Hepatic stellate cell (primary cell): ENCODE measurements at places on chromosomes 16 and 17.
A peak's percentile ranks its signal among the peaks of the same experiment; 100 is the strongest.

- no peak for DNase-seq
These were observed 5.8 kb downstream of the ZNF18 start for GRCh38 chr17:11991461-11991860.

DNA sequence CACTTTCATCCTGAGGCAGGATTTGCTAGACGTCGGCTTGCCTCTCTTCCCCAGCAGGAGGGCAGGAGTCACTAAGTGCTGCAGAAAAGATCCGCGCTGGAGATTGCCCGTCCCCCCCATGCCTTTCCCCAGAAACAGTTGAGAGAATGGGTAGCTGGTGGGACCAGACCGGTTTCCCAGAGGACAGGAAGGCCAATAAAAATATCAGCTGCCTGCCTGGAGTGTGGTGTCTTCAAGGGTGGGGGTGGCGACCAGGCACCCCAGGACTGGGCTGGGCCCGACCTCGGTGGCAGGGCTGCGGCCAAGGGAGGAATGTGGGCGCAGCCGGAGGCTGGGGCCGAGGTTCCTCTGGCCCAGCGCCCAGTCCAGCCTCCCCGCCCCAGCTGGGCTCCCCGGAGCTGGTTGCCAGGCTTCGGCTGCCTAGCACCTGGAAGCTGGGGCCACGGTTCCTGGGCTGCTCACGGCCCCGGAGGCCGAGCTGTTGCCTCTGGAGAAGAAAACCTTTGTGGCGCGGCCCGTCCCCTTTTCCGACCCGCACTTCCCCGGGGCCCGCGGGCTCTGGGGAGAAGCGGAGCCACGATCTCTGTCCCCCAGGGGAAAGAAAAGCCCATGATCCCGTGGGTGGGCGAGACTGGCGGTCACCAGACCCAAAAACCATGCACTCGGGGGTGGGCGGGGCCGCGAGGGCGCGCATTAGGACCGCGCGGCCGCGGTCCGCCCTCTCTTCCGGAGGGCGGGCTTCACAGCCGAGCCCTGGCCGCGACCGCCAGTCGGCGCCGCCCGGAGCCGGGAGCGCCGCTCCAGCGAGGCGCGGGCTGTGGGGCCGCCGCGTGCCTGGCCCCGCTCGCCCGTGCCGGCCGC, at the start of gene TRAF4:
Gene TRAF4 (plus strand): TSS at position 769 of the 861 bp plus-strand sequence. CDS start 102 bp downstream, outside the sequence.
- DNase-seq, result peak; percentile 92

GRCh38 chr16:87534030-87534653, 41.3 kb upstream of the ZCCHC14 start:
- DNase-seq, result no peak

- DNase-seq, result no peak
These were observed 139.1 kb upstream of the CACNG3 start for GRCh38 chr16:24116989-24117388.

GRCh38 chr17:29376667-29377270, 13.4 kb upstream of the TAOK1 start:
- DNase-seq, result peak; percentile 83

DNA sequence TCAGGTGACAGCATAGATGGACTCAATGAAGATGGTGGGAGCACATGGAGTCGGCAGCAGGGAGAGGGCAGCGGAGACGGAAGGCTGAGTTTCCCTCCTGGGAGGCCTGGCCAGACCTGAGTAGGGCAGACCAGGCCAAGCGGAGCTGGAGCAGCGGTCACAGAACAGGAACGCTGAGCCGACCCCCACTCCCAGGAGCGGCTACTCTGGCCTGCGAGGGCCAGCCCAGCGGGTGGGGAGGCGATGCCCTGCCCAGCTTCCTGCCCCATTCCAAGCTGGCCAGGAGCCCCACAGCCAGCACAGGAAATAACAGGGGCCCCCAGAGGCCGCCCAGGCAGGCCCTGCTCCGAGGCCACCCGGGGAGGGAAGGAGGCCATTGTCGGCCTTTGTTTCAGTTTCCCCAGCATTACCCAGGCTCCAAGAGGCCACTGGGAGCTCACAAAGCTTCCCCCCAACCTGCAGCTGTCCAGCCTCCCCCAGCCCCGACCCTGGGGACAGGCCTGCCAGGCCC, 79.8 kb downstream of the ZNF423 start:
- no peak for DNase-seq

- DNase-seq, result no peak
These were observed 2.8 kb downstream of the IRX5 start for GRCh38 chr16:54933281-54934011.

DNA sequence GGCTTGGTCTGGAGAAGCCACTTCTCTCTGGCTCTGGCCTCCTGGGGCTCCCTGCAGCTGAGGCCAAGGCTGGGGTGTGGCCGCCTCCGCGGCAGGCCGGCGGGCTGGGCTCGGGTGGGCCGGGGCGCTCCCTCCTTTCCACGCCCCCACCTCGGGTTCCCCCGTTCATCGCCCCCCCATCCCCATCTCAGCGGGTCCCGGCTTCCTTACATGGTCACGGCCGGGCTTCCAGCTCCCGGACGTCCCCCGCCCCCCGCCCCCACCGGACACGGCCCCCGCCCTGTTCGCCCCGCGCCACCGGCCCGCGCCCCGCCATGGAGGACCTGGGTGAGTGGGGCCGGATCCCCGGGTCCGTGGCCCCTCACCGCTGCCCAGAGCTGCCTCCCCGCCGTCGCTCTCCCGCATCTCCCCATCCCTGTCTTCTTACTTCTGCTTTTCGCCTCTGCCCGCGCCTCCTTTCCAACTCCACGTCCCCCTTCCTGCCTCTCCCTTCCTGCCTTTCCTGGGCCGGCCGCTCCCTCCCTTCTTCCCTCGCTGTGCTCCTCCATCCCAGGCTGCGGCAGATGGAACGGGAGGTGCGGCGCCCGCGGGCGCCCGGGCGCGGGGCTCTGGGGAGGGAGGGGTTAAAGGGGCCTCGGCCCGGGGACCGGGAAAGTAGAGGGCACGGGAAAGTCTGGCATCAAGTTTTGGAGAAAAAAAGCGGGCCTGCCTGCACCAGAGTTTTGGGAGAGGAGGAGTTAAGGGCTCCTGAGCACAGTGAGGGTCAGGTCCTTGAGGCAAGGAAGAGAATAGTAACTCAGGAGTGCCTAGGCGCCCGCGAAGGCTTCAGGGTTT, at the start of gene TGFB1I1:
Gene TGFB1I1 (plus strand): TSS at position 278 of the 834 bp plus-strand sequence. CDS start 37 bp downstream, at position 315.
- peak; percentile 92 for DNase-seq

DNA sequence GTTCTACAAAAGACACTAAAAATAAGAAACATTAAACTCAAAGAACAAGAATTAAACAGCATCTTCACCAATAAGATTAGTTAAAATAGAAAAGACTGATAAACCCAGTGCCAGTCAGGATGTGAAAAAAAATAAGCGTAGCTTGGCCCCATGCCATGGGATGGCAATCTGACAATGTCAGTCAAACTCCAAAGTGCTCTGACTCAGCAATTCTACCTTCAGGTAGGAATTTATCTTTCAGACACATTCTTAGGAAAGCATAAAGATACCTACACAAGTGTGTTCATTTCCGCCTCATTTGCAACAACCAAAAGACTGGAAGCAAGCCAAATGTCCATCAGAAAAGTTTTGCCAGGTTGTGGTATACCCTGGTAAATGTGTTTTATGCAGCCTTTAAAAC, 9.1 kb upstream of the MPO start:
- no peak for DNase-seq

DNA sequence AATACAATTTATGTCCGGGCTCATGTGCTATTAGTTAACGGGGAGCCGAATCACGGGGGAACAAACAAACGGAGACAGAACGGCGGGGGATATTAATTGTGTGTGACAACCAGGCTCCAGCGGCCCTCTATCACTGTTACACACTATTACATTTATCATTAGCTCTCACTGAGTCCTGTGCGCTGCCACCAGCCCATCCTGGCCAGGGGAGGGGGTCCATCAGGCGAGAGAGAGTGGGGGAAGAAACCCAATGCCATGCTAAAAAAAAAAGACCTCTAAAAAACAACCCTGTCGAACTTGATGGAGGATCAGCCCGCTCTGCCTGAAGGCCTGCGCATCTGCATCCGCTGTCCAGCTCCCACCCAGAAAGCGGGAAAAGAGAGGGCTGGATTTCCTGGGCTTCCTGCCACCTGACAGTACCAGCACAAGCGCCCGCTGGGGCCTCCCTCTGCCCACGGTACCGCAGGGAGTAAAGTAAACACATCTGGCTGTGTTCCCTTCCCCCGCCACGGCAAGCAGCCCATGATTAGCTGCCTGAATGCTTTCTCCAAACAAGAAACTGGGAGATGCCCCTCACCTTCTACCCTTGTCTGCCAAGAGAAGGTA, 41.7 kb downstream of the PIPOX start:
- DNase-seq, result no peak

- no peak for DNase-seq
These were observed 66.0 kb downstream of the GNAO1 start for GRCh38 chr16:56257239-56257638.

DNA sequence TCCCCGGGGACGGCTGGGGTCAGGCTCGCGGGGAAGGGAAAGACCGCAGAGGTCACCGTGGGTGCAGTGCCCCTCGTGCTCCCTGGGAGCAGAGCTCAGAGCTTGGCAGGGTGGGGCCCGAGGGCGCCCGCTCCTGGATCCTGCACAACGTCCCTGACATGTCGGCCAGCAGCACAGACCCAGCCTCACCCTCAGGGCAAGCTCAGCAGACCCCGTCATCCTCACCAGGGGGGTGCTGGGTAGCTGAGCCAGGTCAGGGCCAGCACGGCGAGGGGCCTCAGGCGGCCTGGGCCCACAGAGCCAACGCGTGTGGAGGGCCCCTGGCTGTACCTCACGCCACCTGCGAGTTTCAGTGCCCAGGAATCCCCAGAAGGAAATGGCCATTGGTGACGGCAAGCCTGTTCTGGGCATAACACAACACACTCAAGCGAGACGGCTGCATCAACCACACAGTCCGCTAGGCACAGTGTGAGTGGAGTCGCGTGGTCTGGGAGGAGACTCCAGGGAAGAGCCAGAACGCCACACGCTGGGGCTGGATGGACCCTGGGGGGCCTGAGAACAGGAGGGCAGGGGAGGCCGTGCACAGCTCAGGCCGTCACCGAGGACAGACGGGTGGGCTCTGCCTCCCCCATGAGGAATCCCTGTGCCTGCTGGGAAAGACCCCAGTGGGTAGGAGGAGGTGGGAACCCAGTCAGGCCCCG, 60.3 kb downstream of the ZNF778 start:
- no peak for DNase-seq

- no peak for DNase-seq
These were observed 166.8 kb downstream of the SOX9 start for GRCh38 chr17:72287586-72287985.

DNA sequence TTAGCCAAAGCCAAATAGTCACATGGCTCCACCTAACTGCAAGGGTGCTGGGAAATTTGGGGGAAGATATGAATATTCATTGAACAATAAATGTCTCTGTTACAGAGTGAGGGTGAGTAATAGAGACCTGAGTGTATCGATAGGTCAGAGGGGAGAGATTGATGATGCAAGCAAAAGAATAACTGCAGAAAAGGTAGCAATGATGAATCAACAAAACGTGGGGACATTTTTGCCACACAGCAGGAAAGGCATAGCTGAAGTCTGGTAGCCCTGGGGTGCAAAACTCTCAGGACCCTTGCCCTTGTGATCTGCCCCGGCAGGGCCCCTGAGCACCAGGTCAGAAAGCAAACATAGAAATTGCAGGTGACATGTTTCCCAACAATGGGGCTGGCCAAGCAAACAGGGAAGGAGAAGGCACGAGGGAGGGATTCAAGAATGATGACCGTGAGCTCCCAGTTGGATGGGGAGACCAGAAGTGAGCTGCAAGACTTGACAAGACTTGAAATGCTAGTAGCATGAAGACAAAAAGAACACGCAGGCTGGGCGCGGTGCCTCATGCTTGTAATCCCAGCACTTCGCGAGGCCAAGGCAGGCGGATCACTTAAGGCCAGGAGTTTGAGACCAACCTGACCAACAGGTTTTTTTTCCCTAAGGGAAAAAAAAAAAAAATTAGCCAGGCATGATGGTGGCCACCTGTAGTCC, 12.7 kb upstream of the HERPUD1 start:
- DNase-seq, result no peak

- no peak for DNase-seq
These were observed 2.8 kb downstream of the TENT4B start for GRCh38 chr16:50155925-50156324.

- DNase-seq, result no peak
These were observed 602.5 kb upstream of the SALL1 start for GRCh38 chr16:51753467-51754127.

- no peak for DNase-seq
These were observed 39.7 kb downstream of the KCNJ2 start for GRCh38 chr17:70208825-70209555.

GRCh38 chr17:8806926-8807550, 7.9 kb upstream of the MFSD6L start:
- DNase-seq, result no peak

DNA sequence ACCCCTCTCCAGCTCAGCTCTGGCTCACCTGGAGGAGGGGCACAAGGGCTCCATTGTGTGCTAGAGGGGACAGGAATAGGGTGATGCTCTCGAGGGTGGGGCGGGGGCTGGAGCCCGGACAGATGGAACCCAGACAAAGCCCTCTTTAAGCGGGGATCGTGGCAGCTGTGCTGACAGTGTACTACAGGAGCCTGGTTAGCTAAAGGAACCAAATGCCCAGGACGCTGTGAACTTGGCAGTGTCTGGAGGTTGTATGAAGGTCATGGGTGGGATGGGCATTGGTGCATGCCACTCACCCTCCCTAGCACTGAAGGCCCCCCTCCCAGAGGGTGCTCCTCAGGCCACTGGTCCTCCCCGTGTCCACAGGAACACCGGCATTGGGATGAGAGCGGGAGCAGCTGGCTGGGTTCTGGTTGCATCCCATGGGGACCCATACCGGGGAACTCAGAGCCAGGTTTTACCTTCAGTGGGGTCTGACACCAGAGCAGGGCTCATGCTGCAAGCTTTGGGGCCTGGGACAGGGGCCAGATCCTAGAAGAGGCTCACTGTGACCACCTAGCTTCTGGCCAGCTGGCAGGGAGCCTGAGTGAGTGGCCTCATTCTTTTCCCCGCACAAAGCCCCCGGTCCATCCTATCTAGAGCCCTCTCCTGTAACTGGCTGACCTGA, 11.9 kb downstream of the KIF19 start:
- DNase-seq, result no peak

DNA sequence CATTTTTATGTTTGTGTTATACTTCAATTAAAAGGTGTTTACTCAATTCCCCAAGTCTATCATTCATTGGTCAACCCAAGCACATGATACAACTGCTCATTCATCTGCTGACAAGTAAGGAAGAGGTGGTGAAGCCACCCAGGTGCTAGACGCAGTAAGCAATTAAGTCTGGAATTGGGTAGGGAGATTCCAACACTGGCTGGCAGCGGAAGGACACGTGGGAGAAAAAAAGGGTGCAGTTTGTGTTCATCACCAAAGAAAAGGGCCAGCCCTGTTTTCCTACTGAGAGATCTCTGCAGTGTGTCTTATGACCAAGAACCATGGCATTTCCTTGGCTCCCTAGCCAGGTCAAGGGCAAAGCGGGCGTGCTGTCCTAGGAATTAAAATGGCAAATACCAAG, 11.8 kb upstream of the ZNF23 start:
- DNase-seq, result no peak

DNA sequence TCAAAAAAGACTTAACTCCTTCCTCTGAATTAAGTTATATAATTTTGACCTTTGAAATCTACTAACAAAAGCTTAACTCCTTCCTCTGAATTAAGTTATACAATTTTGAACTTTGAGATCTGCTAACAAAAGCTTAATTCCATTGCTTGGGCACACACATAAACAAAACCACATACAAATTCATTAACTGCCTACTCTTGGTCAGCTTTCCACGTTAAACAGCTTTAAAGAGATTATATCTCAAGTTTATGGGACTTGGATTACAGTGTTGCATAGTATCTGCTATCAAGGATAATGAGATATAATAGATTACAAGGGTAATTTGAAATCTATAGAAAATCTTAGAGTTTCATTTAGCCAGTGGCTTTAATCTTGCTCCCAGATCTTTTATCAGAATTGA, 23.5 kb downstream of the COX10 start:
- no peak for DNase-seq
